HT-29 (cell line): ENCODE measurements at places on chromosomes 1 and 21. TPM values are rescaled to one million over a fixed set of nuclear protein-coding genes. Genes with fewer than 3 reads are reported as not detected.

VWA1 gene
- total RNA-seq, result 220 and 232 TPM in 2 replicates

JUN gene
- total RNA-seq, result 531 and 547 TPM in 2 replicates

IVL gene
- total RNA-seq, result 2.0 and 2.2 TPM in 2 replicates

STYXL2 gene
- not detected in 2 replicates for total RNA-seq

CDC7 gene
- 6.0 and 6.6 TPM in 2 replicates for total RNA-seq

ARHGAP30 gene
- 0.58 and 0.86 TPM in 2 replicates for total RNA-seq

SNX27 gene
- total RNA-seq, result 13.3 and 13.9 TPM in 2 replicates

KCNA3 gene
- not detected in 2 replicates for total RNA-seq

PLA2G2F gene
- 0.41 and 1.7 TPM in 2 replicates for total RNA-seq

RGS1 gene
- not detected in 2 replicates for total RNA-seq

TBX19 gene
- total RNA-seq, result 0.81 and 1.4 TPM in 2 replicates

FCRL6 gene
- total RNA-seq, result not detected in 2 replicates

MEX3A gene
- total RNA-seq, result 9.3 and 13.3 TPM in 2 replicates

KHDRBS1 gene
- 75.2 and 90.4 TPM in 2 replicates for total RNA-seq
